ENCODE measurements at places on chromosomes 1 and 21.
A peak's percentile ranks its signal among the peaks of the same experiment; 100 is the strongest.

- no peak for DNase-seq
Measured at GRCh38 chr1:58487002-58487401, 59.5 kb downstream of the OMA1 start.

DNA sequence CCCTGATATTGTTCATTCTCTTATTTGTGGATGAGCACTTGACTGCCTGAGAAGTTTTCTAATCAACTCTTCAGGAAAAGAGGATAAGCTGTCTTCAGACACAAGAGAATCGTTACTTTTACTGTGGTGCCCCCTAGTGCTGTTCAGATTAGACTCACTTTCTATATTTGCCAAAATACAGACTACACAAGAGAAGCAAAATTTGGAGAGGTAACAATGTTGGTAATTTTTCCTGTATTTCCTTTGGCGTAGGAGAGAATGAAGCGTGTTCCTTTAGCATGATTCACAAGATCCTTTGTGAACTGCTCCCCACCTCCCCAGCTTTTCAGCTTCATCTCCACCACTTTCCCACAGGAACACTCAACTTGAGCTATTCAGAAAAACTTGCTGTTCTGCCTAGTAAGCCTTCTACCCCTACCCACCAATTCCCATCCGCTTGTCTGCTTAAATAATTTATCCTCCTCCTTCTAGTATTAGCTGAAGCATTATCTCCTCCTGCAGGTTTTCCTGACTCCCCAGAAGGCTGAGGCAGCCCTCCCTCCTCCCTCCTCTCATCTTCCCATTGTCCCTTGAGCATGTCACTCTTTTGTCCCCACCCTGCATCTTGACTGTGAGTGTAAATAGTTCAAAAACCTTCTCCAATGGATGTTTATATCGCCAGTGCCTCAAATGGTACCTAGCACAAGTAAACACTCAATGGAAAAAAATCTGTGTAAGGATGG, 4.5 kb downstream of the TNFSF4 start:
- DNase-seq = no peak

- DNase-seq = no peak
Measured at GRCh38 chr21:32320059-32320458, 21.4 kb downstream of the MRAP start.

DNA sequence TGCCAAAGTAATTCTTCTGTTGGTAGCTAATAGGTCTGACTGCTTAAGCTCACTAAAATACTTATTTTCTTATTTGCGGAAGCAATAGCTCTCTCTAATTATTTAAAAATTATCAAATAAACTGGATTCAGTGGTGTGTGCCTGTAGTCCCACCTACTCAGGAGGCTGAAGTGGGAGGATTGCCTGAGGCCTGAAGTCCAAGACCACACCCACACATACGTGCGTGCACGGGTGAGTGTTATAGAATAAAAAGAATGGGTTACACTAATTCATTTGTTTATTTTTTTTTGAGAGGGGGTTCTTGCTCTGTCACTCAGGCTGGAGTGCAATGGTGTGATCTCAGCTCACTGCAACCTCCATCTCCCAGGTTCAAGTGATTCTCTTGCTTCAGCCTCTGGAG, 94.2 kb upstream of the HNRNPU start:
- DNase-seq = no peak

- DNase-seq = peak; percentile 2
Measured at GRCh38 chr1:43763497-43763973, 56.2 kb downstream of the ST3GAL3 start.

- DNase-seq = no peak
Measured at GRCh38 chr1:25766721-25767436, 33.1 kb upstream of the SELENON start.

DNA sequence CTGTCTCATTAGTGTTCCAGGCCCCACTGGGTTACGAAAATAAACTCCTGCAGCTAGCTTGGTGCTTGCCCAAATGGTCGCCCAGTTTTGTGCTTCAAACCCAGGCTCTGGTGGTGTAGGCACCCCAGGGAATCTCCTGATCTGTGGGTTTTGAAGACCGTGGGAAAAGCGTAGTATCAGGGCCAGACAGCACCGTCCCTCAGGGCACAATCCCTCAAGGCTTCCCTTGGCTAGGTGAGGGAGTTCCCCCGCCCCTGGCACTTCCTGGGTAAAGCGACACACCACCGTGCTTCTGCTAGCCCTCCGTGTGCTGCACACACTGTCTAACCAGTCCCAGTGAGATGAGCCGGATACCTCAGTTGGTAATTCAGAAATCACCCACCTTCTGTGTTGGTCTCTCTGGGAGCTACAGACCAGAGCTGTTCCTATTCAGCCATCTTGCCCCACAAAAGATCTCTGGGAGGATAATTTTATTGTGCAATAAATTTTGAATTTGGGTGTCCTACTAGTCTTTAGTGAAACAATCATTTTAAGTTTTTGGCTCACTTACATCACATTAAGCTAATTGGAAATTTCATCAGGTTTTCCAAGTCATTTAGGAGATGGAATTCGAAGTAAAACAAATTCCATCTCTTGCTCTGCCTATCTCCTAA, 9.4 kb upstream of the SLC25A24 start:
- DNase-seq = no peak

- DNase-seq = no peak
Measured at GRCh38 chr1:184870319-184870718, 104.0 kb downstream of the NIBAN1 start.

- DNase-seq = no peak
Measured at GRCh38 chr1:185281245-185281644, 35.8 kb downstream of the IVNS1ABP start.

DNA sequence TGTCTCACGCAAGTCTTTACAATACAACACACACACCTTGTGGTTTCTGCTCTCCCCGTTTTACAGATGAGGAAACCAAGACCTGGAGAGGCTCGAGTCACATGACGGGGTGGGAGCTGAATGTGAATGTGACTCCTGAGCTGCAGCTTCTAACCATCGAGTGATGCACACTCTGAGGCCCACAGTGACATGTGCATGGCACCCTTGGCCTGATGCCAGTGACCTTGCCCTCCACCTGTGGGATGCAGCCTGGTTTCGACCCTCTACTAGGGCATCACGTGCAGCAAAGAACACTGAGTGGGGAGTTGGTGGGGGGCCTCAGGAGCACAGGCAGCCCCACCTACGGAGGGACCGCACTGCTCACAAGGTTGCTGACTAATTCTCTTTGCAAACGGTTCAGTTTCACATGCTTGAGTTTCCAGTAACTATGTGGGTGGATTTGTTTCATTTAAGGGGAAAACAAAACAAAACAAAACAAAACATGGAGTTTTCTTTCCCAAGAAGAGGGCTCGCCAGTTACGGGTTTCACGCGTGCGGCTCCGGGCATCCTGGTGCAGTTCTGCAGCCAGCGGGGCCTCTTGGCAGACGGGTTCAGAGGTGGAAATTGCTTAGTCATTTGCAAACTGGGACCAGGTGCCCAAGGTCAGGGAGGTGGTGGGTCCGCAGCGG, 22.9 kb downstream of the SPSB1 start:
- no peak for DNase-seq

- no peak for DNase-seq
Measured at GRCh38 chr21:35507181-35507759, 458.2 kb upstream of the RUNX1 start.

DNA sequence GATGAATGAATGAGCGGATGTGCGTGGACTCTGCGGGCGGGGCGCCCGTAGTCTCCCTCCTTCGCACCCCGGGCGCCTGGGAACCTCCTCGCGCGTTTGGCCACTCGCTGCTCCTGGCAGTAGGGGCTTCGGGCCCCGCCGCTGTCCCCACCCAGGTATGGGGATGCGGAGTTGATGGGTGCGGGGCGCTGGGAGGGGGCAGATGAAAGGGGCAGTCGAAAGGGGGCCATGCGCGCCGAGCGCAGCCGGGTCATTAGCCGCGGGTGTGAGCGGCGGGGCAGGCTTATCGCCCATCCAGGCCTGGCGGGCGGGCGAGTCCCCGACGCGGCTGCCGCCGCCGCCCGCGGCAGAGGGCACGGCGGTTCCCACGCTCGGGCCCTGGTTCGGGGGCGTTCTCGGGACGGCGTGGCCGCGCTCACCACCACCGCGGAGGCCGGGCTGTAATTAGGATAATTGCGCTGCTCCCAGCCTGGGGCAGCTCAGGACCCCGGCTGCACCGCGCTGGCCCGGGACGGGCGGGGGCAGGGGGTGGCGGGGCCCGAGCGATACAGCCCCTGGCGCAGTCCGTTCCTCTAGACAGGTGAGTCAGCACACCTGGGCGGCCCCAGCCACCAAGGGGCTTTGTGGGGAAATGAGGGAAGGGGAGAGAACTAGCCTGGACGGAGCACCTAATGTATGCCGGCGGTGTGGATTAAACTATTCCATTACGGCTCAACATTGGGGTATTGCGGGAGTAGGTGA, 22.1 kb upstream of the CITED4 start:
- no peak for DNase-seq

DNA sequence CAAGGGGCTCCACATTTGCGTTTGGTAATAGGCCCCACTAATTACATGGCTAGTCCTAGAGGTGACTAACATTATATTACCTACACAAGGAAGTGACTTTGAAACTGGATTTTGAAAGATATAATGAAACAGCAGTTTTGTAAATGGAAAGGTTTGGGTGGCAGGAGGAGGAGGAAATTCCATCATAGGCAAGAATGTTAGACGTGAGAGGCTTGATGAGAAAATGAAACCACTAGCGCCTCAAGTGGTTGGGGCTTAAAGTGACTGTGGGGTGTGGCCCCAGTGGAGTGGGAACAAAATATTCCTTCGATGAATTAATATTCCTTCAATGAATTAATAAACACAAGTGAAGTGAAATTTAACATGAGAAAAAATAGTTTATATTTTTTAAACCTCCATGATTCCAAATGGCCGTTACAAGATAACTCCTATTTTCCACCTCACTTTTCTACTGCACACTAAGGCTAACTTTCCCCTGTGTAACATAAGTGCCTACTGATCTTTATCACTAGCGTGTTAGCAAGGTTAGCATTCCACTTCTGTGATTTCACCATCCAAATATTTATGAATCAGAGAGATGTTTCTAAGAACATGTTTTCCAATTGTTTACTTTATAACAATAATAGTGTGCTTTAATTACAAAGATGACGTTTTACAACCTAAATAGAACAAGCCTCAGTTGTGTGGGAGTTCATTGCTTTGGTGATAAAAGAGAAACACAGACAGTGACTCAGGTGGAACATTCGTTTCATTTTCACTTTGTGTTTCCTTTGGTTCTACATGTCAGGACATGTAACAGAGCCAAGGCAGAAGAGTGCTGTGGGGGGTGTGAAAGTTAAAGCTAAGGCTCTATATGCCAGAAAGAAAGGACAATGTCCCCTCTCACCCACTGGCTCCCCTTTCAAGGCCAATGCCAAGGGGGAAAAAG, 12.5 kb upstream of the ATF3 start:
- no peak for DNase-seq

DNA sequence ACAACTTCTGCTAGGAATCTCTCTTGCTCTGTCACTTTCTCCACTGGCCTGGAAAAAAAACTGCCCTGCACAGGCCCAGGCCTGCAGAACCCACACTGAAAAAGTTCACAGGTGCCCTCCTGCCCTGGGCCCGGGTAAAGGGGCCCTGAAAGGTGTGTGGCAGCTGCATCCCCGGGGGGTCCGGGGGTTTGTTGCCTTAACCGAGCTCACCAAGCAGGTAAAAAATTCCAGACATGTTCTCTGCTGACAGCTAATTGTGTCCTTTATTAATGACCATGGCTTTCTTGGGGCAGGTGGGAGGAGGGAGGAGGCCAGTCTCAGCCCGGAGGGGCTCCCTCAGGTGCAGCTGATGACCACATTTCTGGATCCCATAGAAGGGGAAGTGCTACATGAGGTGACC, 122.9 kb downstream of the LACTBL1 start:
- DNase-seq = no peak

DNA sequence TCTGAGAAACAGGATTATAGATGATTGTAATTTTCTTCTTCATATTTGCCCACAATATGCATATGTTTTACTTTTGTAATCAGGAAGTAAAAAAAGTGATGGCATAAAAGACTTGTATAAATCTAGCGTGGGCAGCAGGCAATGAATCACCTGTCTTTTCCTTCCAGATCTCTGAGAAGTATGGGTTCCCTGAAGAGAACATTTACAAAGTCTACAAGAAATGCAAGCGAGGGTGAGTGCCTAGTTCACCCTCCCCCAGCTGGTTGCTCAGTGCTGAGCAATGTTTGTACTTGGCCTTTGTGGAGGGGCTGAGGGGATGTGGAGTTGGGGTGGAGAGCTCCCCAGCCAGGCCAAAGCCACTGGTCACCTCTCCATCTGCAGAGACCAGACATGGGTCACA, 30.7 kb downstream of the GRHL3 start:
- no peak for DNase-seq

DNA sequence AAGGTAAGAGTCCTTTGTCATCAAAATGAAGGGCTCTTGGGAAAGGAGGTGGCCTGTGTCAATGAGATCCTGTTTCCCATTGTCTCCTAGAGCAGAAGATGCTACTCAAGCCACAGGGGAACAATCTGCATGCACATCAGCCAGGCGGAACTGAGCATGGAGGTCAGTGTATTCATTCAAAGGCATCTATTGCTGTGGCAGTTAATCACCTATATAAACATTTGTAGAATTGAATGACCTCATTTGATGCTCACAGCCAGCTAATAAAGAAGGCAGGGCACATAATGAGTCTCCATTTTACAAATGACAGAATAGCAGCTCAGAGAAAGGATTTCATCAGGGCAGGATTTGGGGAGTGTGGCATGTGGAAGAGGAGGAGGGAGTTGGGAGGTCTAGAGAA, 5.7 kb upstream of the FYB2 start:
- DNase-seq = no peak

- DNase-seq = no peak
Measured at GRCh38 chr1:247627951-247628350, 22.6 kb downstream of the OR2G3 start.

DNA sequence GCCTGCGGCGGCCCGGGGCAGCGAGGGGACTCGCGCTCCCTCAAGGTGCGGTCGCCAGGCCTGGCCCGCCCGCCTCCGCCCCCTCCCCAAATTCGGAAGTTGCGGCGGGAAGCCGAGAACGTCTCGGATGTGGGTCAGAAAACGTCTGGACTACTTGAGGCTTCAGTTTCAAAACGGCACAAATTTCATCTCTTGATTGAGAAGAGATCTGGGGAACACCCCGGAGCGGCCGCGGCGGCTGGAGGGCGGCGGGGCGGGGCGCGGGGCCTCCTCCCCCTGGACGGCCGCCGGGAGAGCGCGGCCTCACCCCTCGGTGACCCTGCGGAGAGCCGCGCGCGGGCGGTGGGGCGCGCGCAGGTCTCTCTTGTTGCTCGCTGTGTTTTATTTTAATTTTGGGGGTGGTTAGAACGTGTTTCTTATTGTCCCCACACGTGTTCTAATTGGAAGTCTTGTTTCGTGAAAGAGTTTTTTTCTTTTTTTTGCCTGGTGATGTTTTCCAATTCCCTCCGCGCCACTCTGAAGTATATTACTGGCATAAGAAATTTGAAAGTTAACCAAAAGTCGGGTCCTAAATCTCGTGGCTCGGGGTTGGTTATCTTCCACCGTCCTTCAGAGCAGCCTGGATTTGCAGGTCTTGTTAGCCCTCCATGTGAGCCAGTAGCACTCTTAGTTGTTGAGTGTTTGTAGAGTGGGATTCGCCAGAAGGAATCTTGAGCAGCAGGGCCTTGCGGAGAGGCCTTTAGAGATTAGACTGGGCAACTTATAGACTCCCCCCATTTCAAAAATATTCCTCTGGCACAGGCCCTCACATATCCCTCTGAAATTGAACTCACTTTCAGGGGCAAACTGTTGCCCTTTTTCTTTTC, 749 bp downstream of the PCBP3 start:
- DNase-seq = no peak

- DNase-seq = no peak
Measured at GRCh38 chr1:37868466-37868865, 9.1 kb upstream of the MTF1 start.
